Trophoblast cell (in vitro differentiated cells and primary cell): ENCODE measurements at places on chromosomes 11 and 22.

- DNase-seq, result no peak
Measured at GRCh38 chr22:44754998-44755397, 2.6 kb downstream of the ARHGAP8 start.

DNA sequence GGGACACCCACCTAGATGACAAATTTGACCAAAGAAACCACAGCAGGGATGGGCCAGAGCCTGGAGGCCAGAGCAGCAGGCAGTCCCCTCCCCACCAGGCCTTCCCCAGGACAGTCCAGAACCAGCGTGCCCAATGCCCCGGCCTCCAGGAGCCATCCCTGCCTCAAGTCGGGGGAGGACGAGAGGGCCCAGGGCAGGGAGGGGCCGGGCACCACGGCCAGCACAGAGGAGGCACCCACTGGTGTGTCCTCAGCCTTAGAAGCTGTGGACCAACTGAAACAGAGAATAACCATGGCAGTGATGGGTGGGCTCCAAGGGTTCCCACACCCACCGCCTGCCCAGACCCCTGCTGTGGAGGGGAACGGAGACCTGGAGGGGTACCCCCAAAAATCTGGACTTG is 28.3 kb upstream of the TCF20 start:
- DNase-seq, result no peak

GRCh38 chr22:25669253-25670069 is 72.5 kb upstream of the MYO18B start:
- DNase-seq, result no peak

DNA sequence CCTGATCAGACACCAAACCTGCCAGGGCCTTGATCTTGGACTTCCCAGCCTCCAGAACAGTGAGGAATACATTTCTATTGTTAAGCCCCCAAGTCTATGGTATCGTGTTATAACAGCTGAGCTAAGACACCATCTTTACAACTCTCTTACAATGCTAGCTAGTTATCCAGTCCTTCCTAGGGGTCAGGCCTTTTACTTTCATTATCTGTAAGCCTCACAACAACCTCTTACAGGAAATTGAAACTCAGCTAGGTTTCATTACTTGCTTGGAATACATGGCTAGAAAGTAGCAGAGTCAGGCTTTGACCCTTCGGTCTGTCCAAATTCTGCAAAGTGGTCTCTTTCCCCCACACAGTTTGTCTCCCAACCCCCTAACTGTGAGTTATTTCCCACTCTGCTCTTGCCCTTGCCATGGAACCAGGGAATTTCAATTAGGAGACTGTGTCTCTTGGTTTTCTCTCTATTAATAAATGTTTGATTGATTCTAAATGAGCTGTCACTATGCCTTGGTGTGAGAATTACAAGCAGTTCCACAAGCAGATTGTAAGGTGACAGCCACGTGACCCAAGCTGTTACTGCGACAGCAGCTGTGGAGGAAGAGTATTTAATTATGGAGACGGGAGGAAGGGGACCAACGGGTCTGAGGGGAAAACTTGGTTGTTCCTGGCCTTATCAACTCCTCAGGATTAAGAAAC is 38.4 kb upstream of the CLMP start:
- no peak for DNase-seq

- DNase-seq, result no peak
Measured at GRCh38 chr11:77479746-77480352, 6.0 kb upstream of the PAK1 start.

DNA sequence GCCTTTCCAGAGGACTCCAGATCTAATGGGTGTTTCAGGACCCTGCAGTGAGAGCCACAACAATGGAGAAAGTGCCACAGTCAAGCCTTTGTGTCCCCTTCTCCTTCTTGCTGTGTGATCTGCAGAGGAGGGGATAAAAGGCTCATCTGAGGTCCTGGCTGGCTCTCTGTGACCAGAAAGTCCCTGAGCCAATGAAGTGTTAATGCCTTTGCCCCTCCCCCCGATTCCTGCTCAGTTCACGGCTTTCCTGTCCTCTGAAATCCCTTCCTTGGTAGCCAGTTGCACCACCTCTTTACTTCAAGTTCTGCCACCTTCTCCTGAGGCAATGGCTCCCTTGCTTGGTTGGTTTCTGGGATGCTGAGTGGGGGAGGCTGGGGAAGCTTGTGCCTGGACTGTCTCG is 47.6 kb downstream of the FLI1 start:
- no peak for DNase-seq

GRCh38 chr22:29346659-29347058 is 31.2 kb upstream of the RASL10A start:
- DNase-seq, result no peak

DNA sequence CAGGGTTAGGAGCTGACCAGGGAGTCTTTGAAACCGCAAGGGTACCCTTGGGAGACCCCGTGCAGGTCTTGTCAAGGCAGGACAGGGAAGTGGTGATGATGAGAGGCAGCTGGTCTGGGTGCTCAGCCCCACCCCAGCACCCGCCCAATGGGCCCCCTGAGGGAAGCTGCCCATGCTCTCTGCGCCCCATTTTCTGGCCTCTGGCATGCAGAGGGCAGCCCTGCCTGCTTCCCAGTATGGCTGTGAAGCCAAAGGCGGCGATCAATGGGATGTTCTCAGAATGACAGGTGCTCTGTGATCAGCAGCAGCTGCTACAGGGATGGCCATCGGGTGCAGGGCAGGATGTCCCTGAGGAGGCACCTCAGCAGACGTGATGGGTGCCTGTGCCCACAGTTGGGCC is 54.7 kb downstream of the CDKN1C start:
- DNase-seq, result no peak

DNA sequence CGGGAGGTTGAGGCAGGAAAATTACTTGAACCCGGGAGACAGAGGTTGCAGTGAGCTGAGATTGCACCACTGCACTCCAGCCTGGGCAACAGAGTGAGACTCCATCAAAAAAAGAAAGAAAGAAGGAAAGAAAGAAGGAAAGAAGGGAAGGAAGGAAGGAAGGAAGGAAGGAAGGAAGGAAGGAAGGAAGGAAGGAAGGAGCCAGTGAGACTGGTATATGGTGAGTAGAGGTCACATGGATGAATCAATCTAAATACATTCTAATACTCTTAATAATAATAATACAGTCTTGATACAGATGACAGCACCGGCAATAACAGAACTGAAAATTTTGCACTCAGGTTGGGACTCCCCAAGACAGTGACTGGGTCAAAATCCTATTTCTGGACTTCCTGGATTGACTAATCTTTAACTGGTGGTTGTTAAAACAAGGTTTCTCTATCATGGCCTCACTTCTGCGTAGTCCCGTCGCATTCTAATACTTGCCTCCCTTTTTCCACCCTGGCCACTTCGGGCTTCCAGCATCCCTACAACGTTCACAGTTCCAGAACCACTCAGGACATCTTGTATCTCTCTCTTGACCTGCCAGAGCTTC is 53.5 kb upstream of the EIF3M start:
- no peak for DNase-seq

- DNase-seq, result no peak
Measured at GRCh38 chr11:75850787-75851186, 35.8 kb downstream of the UVRAG start.

DNA sequence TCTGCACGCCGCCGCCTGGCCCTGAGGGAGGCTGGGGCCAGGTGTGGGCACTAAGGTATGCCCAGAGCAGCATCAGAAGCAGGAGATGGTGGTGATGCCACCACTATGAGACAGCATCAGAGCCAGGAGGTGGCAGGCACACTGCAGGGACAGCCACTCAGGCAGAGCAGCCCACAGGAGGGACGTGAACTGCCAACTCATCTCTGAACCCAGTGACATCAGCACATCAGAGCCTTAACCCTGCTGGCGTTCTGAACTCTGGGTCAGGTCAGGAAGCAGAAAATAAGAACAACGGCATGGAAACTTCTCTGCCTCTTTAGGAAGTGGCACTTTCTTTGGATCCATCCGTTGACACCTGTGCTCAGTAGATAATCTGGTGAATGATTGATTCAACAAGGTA is 14.7 kb upstream of the IFT27 start:
- no peak for DNase-seq

DNA sequence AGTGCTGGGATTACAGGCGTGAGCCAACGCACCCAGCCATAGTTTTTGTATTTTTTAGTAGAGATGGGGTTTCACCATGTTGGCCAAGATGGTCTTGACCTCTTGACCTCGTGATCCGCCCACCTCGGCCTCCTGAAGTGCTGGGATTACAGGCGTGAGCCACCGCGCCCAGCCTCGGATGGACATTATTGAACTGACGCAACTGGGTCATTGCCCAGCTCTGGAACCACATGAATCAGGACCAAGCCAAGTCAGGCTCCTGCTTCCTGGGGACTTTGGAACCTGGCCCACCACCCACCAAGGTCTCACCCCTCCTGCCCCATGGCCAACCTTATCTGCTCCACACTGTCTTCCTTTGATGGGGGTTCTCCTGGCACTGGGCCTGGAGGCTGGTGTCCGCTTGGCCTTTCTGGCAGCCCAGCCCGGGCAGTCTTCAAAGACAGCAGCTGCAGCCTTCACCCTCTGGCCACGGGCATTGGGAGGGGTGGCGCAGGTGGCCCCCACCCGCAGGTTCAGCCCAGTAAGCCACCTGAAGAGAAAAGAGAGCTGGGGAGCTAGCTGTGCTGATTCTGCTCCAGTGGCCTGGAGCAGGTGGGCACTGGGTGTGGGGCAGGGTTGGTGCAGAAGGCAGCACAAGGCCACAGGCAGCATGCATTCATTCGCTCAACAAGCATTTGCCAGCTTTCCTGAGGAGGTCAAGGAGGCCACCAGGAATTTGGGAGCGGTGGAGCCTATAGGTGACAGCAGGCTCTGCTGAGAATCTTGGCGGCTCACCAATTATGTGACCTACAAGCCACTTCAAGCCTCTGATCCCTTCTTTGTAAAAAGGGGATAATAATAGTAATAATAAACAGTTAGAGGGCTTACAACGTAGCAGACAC is 5.7 kb downstream of the CHADL start:
- no peak for DNase-seq

DNA sequence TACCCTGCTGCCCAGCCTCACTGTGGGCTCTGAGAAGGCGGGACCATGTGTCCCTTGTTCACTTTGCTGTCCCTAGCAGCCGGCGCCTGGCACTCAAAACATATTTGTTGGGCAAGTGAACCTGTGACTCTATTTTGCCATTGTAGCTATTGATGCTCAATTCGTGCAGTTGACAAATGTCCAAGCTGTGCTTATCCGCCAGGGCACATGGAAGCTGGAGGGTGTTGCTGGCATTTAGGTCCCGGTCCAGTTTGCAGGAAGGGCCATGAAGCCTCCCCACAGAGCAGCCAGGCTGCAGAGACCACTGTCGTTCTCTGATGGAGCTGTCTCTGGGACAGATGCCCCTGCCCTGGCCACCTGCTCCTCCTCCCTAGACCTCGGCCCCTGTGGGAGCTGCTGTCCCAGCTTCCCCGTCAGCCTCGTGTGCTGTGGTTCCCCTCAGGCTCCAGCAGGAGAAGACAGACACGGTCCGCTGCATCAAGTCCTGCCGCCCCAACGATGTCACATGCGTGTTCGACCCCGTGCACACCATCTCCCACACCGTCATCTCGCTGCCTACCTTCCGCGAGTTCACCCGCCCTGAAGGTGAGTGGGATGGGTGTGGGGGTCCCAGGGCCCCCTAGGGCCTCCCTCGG is 71.5 kb downstream of the FBLN1 start:
- DNase-seq, result no peak

GRCh38 chr11:71976551-71976950 is 22.2 kb upstream of the IL18BP start:
- no peak for DNase-seq

- peak; percentile 88 for DNase-seq
Measured at GRCh38 chr11:3959015-3959902, 103.8 kb downstream of the STIM1 start.

- DNase-seq, result no peak
Measured at GRCh38 chr11:45110562-45110961, 35.9 kb upstream of the PRDM11 start.

DNA sequence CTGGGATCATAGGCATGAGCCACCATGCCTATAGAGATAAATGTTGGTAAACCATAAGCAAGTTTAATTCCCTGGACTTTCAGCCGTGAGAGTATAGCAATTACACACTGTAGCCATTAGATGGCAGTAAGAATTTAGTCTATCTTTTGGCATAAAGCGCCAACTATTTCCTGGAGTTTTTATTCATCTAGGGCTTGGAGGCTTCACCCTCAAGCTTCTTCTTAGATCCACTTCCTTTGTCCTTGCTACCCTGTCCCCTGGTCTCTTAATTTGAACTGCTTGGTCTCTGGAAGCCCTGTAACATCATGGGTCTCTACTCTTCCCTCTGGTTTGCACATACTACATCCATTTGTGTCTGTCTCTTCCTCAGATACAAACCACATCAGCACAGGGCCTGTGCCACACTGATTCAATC is 38.2 kb downstream of the OR10A6 start:
- DNase-seq, result peak; percentile 92

GRCh38 chr11:112291191-112291590 is 30.5 kb upstream of the PLET1 start:
- no peak for DNase-seq

GRCh38 chr11:79456501-79456900 is 15.7 kb upstream of the TENM4 start:
- peak; percentile 27 for DNase-seq

DNA sequence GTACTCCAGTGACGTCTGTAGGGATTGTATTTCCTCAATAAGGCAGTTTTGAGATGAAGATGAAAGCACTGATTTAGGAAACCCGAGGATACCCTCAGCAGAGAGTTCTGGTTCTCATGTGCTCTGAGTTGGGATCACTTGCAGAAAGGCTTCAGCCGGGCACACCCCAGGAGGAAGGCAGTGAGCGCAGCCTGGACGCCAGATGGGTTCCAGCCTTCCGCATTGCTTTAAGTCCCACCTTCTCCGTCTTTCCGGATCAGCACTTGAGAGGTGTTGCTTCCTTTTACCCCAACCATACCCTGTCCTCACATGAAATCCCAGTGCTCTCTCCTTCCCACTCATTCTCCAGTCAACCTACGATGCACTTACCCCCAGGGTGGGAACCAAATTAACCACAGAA is 239.5 kb upstream of the CADM1 start:
- DNase-seq, result no peak

DNA sequence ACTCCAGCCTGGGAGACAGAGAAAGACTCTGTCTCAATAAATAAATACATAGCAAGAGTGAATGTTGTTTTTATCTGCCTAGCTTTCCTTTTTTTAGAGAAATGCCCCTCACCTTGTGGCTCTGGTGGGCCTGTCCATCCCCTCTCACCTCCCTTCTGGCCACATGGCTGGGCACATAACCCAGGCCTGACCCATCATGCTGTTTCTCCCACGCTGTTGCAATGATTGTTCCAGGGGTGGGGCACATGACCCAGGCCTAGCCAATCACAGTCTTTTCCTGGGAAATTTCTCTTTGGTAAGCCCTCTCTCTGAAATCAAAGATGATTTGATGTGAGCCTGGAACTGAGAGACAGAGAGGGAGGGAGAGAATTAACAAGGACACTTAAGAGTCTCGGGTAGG is 5.5 kb upstream of the CYTH4 start:
- DNase-seq, result no peak
